NCI-H187 (cell line): ENCODE measurements at places on chromosomes 7 and 10.

- DNase-seq = no peak
Measured at GRCh38 chr7:37526623-37527022, 78.0 kb upstream of the ELMO1 start.

GRCh38 chr10:71234970-71235685 is 22.8 kb downstream of the UNC5B start:
- no peak for DNase-seq

DNA sequence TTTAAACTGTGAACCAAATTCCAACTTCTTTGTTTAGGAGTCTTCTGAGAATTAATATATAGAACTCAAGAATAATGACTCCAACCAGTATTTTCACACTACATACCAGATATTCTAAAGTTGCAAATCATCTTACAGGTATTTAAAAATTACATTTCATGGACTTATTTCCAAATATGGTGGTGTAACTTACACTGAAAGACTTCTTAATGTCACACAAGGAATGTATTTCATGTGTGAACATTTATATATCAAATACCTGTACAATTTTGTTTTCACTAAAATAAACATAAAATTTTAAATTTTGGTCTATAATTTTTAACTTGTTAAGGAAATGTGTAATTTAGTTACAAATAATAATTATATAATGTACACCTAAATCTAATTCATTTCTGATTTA is 2.6 kb upstream of the CDK6 start:
- no peak for DNase-seq

DNA sequence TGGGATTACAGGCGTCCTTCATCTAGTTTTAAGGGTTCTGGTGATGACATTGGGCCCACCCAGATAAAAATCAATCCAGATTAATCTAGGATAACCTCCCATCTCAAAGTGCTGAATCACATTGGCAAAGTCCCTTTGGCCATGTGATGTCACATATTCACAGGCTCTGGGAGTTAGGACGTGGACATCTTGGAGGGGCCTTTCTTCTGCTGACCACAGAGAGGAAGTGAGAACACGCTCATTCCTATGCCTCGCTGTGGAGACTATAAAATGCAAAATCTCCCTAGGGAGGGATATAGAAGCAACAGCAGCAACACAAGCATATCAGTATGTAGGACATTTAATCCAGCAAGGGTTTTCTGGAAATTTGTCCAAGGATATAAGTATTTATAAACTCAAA is 266.0 kb upstream of the PITRM1 start:
- DNase-seq = no peak

DNA sequence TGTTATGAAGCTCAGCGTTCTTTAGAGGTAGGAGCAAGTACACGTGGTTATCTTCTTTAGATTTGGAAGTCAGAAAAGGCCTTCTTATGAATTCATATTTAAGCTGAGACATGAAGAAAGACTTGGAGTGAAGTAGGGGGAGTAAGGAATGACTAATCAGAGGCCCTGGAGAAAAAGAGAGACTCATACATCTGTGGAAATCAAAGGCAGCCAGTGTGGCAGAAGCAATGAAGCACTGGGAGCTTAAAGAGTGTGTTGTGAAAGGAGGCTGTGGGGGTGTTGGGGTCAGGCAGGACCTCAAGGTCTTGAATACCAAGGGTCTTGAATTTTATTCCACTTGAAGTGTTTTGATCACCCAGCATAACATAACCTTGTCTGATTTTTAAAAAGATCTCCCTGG is 35.7 kb upstream of the FGL2 start:
- no peak for DNase-seq

- no peak for DNase-seq
Measured at GRCh38 chr7:28957064-28957750, 923 bp downstream of the TRIL start.

DNA sequence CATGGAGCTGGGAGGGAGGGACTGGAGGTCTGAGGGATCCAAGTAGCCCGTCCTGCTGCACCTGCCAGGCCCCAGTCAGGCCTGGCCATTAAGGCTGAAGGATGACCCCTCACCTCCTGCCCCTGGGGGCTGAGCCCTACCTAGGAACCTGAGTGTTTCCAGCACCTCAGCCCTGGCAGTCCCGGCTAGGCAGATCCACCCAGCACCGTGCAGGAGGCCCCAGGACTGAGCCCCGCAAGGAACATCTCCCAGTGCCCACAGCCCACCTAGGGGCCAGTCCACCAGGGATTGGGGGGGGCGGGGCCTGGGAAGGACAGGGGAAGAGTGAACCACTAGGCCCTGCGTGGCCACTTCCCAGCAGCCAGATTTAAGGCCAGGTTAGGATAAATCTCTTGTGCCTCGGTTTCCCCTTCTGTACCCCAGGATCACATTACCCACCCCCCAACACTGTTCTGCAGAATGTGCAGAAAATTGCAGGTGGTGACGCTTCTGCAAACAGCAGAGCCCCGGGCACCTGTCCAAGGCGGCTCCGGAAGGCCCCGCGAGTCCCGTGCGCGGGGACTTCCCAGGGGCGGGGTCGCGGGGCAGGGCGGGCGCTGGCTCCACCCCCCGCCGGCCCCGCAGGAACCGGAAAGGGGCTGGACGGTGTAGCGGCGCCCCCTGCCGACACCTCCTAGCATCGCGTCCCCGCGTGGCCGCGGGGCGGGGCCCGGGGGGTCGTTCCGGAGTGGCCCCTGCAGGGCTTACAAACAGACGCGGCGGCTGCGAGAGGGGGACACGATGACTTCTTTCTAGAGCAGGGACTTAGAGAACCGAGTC is 55.9 kb downstream of the PWWP2B start:
- peak; percentile 15 for DNase-seq

- no peak for DNase-seq
Measured at GRCh38 chr7:152699079-152699478, 23.1 kb upstream of the XRCC2 start.

- DNase-seq = no peak
Measured at GRCh38 chr10:20737107-20737506, 160.0 kb downstream of the NEBL start.

- DNase-seq = no peak
Measured at GRCh38 chr10:131909929-131910328, 9.1 kb downstream of the PPP2R2D start.

- DNase-seq = no peak
Measured at GRCh38 chr10:114283091-114283490, 44.0 kb downstream of the VWA2 start.

GRCh38 chr7:83161899-83162401 is 734 bp downstream of the PCLO start:
- no peak for DNase-seq

GRCh38 chr7:27053153-27053552 is 42.6 kb downstream of the HOXA1 start:
- no peak for DNase-seq

DNA sequence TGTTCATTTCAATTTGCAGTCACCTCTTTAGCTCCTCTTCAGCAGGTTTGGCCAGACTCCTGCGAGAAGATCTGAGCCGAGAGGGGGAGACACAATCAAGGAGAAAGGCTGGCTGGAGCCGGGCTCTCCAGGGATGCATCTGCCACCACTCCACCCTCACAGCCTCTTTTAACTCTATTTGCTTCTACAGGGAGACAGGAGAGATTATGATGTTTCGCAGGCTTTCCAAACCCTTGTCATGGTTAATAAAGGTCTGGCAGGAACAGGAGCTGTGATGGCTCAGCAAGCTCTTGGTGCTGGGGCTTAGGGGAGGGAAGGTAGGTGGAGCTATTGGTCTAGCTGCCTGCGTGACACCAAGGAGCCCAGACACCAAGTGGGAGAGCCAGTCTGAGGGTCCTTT is 448.1 kb upstream of the PODXL start:
- DNase-seq = peak; percentile 22

DNA sequence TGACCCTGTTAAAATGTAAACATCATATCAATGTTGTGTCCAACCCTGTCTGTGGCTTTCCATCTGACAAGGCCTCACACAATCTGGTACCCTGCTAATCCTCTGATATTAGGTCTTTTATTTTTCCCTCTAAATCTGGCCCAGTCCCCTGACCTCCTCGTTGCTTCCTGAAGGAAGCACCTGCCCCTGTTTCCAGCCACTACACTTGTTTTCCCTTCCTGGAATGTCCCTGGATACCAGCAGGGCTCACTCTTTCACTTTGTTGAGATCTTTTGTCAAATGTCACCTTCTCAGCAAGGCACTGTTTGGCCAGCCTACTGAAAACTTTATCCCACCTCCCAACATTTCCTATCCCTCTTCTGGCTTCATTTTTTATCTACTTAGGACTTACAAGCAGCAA is 2.1 kb downstream of the SAMD9L start:
- no peak for DNase-seq

GRCh38 chr7:129053938-129054437 is 923 bp downstream of the TNPO3 start:
- no peak for DNase-seq

- DNase-seq = no peak
Measured at GRCh38 chr7:93914581-93915066, 6.9 kb upstream of the GNG11 start.

DNA sequence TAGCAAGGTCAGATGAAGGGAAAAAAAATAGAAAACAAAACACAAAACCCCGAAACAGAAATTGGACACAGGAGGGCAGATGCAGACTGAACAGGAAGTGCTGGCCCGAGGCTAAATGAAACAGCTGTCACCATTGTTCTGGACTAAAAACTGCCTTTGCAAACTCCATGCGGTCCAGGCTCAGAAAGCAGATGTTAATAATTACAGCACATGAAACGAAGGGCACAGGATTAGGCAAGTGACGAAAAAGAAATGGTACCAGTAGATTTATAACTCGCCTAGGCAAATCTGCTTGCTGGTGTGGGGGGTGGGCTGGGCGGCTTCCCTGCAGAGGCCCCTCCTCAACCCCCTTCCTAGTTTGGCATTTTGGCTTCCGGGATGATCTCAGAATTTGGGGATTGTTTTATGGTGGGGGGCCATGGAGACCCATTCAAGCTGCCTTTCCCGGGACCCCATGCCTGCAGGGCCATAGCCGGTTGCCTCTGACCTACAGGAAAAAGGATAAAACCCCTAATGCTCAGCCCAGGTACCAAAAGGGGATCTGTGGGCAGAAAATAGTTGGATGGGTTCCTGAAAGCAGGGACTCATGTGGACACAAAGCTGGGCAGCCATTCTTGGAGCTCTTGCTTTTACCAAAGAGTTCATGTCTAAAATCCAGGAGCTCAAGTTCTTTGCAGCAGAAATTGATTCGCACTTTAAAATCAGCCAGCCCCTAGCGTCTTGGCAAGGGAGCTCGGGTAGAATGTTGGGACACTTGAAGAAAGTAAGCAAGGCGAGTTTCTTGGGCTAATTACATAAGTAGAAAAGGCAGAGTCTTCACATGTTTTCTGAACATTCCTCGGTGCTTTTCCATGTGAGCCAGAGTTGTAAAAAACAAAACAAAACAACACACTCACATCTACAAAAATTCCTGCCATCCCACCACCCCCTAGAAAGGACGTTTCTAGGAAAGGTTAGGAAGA is 39.0 kb upstream of the EMX2 start:
- no peak for DNase-seq

DNA sequence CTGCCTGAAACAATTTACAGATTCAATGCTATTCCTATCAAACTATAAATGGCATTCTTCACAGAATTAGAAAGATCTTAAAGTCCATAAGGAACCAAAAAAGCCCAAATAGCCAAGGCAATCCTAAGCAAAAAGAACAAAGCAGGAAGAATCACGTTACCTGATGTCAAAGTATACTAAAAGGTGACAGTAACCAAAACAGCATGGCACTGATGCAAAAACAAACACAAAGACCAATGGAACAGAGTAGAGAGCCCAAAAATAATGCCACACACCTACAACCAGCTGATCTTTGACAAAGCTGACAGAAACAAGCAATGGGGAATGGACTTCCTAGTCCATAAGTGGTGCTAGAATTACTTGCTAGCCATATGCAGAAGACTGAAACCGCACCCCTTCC is 166.0 kb downstream of the KMT2E start:
- DNase-seq = no peak

DNA sequence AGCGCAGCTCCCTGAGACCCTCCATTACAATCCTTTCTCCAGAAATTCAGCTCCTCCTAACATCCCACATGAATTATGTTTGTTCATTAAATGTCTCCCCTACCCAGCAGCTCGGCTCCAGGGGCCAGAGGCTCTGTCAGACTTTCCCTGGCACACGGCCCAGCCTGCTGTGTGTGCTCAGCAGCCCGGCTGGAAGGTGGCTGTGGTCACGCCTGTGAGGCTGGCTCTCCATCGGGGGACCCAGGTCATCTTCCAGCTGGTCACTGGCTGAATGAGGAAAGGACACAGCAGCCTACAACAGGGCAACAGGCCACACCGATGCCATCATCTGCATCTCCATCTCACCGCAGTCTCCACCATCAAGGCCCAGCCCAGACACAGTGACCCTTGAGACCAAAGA is 219.8 kb downstream of the MAD1L1 start:
- no peak for DNase-seq

DNA sequence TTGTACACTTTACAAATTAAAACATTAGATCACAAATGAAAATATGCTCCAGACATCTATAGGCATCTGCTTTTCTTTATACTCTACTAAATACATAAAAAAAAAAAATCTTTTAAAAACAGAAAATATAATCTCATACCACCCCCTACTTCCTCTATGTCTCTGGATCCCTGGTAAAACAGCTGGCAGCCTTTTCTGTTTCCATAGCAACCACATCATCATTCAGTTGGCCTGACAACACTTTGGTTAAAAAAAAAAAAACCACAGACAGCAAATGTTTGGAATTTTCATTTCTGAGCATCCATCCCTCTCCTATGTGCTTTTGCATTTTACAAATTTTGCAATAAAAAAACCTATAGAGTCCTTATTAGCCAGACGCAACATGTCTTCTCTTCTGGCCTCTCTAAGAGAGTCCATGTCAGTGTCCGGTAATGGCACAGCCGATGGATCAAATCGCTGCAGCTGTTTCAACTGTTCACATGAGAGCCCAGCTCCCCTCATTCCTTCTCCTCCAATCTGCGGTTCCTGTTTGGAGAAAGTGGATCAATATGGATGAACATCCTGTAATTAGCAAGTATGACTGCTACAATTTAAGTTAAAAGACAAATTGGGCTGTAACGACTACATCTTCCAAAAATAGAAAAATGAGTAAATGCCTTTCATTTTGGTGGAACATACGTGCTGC is 105.6 kb downstream of the NSUN6 start:
- DNase-seq = no peak

GRCh38 chr10:101573885-101574753 is 13.9 kb downstream of the POLL start:
- DNase-seq = no peak

DNA sequence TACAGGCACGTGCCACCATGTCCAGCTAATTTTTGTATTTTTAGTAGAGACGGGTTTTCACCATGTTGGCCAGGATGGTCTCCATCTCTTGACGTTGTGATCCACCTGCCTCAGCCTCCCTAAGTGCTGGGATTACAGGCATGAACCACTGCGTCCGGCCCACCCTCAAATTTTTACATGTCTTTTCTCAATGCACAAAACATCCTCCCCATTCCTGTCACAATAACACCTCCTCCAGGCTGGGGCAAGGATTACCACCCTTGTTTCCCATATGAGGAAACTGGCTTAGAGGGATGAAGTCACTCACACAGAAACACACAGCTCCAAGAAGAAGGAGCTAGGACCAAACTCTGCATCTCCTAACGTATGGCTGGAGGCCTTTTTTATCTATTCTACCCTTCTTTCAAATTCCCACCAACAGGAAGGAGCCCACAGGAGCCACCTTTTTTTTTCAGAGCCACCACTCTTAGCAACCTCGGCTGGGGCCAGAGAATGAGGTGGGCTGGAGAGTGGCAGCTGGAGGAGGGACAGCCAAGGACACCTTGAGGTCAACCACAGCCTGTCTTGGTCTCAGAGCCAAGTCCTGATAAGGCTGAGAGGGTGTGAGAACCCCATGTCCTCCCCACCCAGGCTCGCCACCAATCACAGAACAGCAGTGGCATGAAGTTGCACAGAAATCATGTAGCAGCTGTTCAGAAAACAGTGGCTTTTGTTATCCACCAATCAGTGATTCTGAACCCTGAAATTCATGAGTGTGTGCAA is 113.1 kb upstream of the PDLIM1 start:
- DNase-seq = no peak
